CD4-positive, alpha-beta T cell treated with Interleukin-4 for 4 hours (primary cell): ENCODE measurements at places on chromosomes 12 and 14.

DNA sequence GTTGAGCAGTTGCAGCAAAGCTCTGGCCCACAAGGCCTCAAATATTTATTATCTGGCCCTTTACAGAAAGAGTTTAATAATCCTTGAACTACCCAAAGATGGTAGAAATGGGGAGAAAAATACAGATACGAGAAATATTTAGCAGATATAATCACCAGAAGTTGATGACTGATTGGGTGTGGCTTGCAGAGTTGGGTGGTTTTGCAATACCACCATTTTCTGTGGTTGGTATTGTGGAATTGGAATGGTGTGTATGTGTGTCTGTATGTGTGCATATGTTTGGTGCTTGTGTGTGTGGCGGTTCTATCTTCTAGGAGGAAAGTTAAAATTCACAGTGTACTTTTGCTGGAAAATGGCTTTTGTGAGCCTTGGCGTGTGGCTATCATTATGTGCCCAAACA is 85.4 kb upstream of the MANSC4 start:
- no peak for DNase-seq

DNA sequence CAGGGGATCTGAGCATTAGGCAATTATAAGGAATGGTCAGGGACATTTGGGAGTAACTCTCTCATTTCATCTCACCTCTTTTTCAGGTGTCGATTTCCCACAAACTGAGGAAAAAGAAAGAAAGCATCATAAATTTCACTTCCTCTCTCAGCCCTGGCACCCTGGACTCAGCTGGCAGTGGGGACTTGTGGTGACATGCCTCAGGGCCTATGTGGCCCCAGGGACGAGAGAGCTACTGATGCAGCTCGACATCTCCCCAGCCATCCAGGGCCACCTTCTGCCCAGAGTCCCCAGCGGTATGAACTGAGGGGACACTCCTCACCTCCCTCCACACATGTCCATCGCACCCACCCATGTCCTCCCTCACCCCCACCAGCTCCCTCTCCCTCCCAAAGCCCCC is 11.7 kb downstream of the TNFRSF1A start:
- DNase-seq = no peak

- DNase-seq = no peak
Observed at GRCh38 chr14:53533384-53533970, 380.4 kb upstream of the DDHD1 start.

DNA sequence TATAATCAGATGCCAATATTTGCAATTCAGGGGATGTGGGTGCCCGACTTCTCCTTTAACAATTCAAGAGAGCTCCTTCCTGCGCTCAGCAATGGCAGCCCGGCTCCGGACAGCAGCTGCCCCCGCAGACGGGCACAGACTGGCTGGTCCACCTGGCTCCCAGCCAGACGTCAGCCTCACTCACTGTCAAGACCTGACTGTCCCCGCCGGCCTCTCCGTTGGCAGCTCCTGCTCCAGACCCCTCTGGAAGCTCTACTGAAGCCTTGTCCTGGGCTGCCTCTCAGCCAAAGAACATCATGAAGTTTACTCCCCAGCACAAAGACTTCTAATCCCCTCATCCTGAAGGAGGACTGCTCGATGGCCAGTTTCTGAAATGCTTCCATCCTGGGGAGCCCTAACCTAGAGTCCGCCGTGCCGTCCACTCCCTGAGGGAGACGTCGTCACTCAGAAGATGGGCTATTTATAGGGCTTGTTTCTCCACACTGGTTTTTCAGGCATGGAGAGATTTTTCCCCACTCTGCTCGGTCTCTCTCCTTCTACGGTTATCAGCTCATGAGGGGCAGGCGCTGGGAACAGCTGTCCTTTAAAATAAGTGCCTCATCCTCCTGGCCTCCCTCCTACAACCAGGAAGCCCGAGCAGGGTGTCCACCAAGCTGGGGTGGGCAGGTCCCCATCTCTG is 126.2 kb downstream of the RFLNA start:
- DNase-seq = no peak

GRCh38 chr12:6355491-6356373 is 13.9 kb upstream of the TNFRSF1A start:
- DNase-seq = no peak

DNA sequence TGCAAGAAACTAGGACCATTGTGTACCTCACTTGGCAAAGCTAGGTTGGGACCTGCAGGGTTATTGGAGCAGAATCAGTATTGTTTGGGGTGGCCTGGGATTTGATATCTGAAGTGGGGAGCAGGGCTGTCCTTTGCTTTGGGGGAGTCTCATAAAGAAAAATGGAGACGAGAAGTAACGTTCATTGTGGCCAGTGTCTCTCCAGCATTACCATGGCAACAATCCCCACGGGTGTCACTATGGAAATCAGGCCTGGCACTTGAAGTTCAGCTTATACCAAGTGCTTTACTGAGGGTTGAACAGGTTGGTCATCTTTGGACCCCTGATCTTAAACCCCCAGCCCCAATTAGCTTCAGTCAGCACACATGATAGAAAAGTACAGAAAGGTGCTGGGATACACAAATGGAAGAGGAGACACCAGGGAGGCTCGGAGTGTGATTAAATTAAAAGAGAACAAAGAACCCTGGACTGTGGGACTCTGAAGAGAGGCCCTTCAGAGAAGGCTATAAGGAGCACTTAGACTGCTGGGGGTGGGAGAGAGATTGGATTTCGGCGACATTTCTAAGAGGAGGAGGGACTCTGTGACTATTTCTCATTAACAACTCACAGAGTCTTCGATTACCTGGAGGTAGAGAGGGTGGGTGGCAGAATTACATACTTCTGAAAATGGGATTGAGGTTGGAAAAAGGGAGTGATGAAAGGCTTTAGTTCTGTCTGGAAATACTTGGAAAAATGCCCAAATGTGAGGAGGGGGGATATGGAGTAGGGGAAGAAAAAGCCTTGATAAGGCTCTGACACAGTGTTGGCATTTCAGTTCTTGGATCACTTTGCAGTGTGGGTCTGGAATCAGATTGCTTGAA is 3.7 kb downstream of the KIF5A start:
- DNase-seq = no peak

GRCh38 chr12:96069511-96070231 is 34.3 kb upstream of the LTA4H start:
- no peak for DNase-seq

- no peak for DNase-seq
Observed at GRCh38 chr12:131385313-131386166, 325.4 kb upstream of the SFSWAP start.

GRCh38 chr12:46082490-46083200 is 92.3 kb upstream of the SCAF11 start:
- DNase-seq = no peak

DNA sequence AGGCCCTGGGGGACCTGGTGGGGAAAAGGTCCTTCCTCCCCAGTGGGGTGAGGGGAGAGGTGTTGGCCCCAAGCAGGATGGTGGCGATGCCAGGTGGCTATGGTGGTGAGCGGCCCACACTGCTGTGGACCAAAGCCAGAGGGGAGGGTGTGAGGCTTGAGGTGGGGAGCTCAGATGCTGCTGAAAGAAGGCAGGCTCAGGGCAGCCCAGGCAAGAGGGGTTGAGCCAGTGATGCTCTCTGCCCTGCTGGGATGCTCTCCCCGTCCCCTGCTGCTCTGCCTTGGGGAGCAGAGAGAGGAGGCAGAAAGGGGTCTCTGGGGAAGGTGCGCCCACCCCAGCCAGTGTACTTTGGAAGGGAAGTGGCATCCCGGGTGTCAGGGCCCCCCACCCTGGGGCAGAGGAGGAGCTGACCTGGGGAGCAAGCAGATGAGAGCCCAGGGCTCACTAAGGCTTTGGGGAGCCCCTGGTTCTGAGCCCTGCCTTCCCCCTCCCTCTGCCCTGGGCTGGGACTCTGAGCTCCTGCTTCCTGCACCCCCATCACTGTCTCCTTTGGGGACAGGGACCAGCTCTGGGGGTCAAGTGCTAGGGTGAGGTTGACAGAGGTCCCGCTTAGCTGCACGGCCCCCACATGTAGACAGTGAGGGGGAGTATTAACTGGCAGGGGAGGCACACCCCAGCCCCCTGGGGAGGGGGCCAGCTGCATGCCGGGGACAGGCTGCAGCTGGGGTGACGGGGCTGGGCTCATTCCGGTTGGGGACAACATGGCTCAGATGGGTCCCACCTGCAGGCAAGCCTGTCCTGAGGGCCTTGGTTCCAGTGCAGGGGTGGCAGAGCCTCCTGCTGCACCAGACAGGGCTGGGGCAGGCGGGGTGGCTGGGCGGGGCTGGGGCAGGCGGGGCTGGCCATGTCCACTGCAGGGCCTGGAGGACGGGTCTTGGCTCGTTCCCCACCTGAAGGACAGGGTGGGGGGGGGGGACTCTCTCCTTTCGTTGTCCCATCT is 124.4 kb downstream of the KIF26A start:
- DNase-seq = no peak

DNA sequence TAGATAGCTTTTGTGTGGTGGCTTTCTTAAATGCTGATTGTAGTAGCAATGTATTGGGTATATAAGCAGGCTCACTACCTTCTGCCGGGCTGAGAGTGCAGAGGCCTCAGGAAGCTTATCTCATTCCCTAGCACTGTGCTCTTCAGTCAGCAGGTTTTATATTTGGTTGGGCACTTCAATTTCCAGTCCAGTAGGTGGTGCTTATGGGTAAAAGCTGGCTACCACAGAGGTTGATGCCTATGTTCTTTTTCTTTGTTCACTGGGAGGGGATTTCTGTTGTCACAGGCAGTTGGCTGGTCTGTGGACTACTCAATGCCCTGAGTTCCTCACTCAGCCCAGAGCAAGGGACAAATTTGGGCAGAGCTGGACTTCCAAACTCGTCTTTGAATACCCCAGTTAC is 43.0 kb upstream of the GLIPR1 start:
- peak; percentile 66 for DNase-seq

- DNase-seq = peak; percentile 65
Observed at GRCh38 chr14:89720076-89720687, 234.3 kb downstream of the EFCAB11 start.

DNA sequence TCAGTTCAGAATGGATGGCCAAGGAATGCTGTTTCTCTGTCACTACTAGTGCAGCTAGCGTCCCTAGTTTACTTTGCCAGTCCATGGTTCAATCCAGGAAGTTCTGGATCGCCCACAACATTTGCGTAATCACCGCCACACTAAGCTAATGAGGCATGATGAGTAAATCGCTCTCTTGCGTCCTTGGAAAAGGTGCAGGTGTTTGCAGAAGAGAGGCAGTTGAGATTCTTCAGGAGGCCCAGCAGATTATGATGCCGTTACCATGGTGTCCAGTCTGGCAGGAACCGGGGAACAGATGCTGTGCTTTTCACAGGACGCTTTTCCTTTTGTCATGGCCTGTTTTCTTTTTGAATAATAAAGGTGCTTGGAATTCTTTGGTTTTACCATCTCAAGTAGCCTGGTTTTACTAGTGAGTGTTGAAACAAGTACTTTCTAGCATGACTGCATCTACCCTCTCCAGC is 9.0 kb downstream of the TPH2 start:
- DNase-seq = no peak

GRCh38 chr12:56804169-56804568 is 41.0 kb downstream of the HSD17B6 start:
- no peak for DNase-seq

DNA sequence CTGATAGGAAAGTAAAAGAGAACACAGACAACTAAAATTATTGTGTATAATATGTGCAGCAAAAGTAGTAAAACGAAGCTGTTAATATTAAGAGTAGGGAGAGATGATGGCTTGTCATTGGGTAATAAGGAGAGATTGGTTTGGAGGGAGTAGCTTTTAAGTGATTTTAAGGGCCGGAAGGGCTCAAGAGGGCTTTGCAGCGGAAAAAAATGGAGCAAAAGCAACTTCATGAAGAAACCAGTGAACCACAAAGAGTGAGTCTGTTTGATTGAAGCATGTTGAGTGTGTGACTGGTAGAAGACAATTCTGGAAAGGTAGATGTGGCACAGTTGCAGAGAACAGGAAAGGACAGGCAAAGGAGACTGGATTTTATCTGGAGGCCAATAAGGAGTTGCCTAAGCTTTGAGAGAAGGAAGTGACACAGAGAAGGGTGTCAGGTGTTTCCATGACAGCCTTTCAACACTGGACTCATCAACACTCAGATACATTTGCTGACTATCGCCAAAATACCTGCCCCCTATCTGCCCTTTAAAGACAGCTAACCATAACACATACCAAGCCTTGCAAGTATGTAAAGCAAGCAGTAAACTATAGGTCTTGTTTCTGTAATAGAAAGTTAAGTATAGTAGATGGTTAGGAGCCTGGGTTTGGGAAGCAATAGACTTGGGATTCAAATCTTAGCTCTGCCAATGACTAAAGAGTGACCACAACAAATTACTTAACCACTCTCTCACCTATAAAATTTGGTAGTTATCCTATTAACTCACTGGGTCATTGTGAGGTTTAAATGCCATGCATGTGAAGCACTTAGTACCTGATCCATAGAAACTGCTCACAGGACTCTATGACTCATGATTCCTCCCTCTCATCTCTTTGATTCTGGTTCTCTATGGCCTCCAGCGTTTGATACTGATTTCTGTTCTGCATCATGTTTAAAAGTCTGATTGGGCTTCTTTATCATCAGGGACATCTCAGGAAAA is 117.3 kb upstream of the LMNTD1 start:
- no peak for DNase-seq

GRCh38 chr14:96232506-96232905 is 23.5 kb upstream of the BDKRB1 start:
- DNase-seq = no peak

- no peak for DNase-seq
Observed at GRCh38 chr14:73238424-73238852, 1.1 kb downstream of the PAPLN start.

GRCh38 chr14:76918256-76918781 is 92.1 kb downstream of the LRRC74A start:
- DNase-seq = no peak

DNA sequence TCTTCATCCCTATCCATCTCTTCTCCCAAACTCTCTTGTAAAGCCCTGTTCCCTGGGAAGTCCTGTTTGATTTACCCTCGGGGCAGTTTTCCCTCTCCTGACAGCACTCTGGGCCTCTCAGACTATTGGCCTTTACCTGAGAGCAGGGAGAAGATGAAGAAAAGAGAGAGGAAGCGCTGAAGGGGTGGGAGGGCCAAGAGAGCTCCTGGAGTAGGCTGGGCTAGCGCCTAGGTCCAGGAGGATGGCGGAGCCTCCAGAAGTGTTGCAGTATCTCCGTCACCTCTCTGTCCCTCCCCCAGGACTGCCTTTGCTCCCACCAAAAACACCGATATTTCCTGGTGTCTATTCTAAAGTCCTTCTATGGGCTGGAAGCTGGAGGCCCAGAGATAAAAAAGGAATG is 5.7 kb upstream of the IGFBP6 start:
- DNase-seq = no peak

- DNase-seq = no peak
Observed at GRCh38 chr12:17459214-17459613, 630.8 kb downstream of the RERGL start.

GRCh38 chr12:53485955-53486735 is 13.1 kb downstream of the MAP3K12 start:
- DNase-seq = no peak

DNA sequence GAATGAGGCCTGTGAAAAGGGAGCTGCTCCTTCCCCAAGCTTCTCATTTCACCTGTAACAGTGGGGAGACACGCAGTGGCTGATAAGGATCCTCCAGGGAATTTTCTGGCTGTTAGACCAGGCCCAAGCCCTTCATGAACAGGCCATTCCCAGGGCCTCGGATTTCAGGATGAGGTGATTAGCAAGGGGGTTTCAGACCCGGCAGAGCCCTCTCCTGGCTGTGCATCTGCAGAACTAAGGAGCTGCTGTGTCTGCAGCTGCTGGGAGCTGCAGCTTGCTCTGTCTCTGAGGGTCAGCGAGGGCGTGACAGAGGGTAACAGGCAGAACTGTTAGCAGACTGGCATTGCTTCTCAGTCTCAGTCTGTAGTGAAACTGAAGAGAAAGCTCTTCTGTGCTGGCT is 110.4 kb downstream of the KCNA5 start:
- no peak for DNase-seq
